ENCODE measurements at places on chromosomes 2 and 18.

- no peak for DNase-seq
Measured at GRCh38 chr2:38862476-38862875, 13.3 kb downstream of the DHX57 start.

DNA sequence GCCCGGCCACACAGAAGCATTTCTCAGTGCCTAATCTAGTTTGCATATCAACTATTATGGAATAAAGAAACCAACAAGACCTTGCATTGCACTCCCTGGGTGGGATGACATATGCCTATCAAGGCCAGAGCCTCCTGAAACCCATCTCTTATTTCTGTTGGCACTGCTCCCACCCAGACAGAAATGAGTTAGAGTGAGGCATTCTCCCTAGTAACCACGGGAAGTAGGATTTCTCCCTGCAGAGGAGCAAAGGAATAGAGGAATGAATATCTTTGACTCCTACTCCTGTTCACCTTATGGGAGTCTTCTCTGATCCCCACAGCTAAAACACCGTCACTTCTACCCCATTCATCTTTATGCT, 24.2 kb upstream of the SCYGR1 start:
- no peak for DNase-seq

DNA sequence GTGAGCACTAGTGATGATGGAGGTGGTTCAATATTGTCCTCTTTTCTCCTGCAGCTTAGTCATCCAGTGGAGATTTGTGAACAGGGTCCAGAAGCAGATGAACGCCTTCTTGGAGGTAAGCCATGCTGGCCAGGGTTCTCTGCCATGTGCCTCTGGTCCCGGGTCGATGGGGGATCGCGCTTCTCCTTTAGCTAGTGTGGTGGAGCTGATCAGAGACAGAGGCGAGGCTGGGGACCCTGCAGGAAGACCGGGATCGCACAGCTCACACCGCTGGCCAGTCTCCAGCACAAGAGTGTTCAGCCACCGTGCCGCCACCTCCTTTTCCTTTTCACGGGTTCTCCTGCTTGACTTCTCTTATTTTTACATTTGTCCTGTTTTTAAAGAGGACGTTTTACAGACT, 243.4 kb downstream of the ALPK2 start:
- DNase-seq: no peak

GRCh38 chr2:2930841-2931240, 446.8 kb downstream of the EIPR1 start:
- no peak for DNase-seq

DNA sequence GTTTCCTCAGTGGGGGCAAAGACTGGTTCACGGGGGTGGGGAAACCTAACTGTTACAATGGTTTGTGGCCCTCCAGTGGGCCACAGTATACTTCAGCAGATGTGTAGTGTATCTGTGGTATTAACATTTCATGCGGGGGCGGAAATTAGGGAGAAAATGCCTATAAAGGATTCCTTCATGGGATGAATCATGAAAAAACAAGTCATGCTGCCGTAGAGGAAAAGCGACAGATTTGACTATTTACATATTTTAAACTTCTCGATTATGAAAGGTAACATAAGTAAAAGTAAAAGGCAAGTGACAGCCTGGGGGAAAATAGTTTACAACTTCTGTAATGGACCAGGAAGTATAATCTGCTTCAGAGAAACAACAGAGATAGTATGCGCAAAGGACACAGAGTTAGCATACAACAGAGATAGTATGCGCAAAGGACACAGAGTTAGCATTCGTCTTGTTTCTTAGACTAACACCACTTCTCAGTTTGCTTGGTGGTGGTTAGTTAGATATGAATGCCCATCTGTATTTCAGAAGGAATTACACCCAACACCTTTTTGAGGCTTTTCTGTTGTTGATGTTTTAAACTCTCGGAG, 41.1 kb downstream of the MRPS9 start:
- no peak for DNase-seq

DNA sequence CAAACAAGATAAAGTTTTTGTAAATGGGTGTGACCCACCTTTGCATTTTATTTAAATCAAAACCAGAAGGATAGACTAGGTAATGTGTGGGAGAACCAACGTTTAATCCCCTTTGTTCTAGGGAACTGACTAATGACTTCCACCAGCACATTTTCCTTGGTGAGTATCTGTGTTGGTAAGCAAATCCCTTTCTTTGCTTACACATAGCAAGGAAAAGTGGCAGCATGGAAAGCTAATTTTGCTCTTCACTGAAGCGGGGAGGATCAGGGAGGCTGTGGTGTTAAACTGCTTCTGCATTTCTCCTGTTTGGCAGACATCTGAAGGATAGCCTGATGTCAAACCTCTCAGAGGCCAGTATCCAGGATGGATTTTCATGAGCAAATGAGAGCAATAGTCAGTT, 331.1 kb downstream of the PTPRM start:
- DNase-seq: no peak

- no peak for DNase-seq
Measured at GRCh38 chr2:7884338-7884737, 797.5 kb upstream of the ID2 start.

DNA sequence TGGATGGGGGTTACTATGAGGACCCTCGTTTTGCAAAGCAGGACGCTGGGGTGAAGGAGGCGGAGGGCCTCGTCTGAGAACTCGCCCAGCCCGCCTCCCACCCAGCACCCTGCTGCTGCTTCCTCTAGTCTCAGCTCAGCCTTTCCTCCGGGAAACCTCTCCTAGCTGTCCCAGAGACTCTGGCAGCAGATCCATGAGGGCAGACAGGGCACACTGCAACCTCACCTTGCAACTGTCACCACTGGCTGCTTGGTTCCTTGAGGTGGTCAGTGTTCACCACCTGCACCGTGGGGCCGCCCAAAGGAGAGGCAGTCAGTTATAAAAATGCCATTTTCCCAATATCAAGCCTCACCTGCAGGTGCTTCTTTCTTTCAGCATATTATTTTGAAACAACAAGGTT, 45.6 kb downstream of the PARD6G start:
- no peak for DNase-seq

DNA sequence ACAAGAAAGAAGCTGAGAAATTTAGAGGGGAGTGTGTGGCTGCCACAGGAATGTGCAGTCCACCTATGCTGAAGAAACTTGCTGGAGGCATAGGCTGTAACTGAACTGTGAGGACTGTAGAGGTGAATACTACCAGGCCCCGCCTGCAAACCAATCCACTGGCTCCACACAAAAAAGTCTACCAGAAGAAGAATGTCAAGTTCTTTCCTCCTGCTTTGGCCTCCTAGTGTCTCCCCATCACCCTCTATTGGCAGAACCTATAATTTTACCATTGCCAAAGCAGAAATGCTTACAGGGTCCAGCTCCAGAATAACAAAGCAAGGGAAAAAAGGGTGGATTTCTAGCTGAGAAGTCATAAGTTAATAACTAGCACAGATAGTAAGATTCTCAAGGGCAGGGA, 5.9 kb upstream of the ATP5MC3 start:
- DNase-seq: no peak

DNA sequence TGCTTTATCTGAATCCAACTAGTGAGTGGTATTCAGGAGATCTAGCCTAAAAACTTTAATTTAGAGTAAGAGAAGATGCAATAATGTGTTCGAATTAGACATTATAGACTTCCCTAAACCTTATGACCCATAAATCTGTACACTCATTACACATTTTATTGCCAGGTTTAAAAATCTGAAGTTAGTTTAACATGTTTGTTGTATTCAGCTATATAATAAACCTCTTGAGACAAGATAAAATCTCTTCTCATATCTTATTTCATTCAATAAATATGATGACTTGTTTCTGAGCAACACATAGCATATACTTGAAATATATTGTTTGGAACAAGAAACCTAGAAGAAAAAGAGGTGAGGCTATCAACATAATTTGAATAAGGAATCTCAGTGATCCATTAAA, 150.7 kb downstream of the CDH7 start:
- DNase-seq: no peak

DNA sequence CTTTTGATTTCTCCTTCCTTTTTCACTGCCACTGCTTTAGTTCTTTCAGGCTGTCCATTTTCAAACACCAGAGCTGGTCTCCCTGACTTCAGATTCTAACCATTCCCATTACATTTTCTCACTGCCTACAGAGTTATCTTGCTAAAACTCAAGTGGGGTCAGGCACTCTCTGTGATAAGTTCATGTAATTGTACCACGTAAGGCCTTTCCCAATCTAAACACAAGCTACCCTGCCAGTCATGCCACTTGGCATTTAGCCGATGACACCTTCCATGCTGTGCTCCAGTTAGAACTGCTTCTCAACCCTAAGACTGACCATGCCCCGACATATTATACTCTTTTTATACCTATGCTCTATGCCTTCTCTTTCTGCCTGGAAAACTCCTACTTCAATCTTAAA, 592.4 kb downstream of the DPP10 start:
- DNase-seq: no peak

GRCh38 chr2:101002562-101003277, 631 bp downstream of the RPL31 start:
- no peak for DNase-seq

GRCh38 chr18:5710235-5710634, 166.4 kb upstream of the EPB41L3 start:
- no peak for DNase-seq

DNA sequence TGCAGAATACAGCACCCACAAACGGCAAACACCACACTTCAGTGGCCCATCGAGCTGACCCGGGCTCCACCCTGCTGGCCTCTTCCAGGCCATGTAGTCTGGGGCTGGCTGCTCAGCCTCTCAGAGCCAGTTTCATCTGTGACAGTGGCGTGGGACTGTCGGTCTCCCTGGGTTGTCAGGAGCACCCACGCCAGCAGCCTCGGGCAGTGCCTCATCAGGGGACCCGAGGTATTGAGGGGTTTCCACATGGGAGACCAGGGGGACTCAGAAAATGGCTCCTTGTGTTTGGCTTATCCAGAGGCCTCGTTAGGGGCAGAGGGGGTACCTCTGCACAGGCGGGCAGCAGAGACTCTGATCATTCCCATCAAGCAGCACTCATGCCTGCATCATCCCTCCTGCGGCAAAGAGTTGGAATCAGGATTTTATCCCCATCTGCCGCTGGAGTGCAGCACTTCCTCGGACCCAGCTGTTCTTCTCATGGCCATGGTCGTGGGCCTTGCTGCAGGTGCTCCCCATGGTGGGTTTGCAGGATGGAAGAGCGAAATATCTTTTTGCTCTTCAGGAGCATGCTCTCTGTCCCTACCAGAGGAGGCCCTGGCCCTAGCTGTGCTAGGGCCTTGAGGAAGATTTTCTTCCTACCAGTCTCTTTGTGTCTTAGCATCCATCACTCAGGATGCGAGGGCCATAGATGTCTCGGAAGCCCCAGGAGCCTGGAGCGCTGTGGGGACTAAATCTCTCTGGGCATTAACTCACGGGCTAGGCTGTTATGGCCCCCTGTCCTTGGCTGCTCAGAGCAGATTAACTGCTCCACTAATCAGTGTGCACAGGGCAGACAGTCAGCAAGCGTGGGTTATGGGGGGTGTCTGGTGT, 100.8 kb downstream of the CLIP4 start:
- DNase-seq: no peak

GRCh38 chr2:201007584-201007998, 44.1 kb upstream of the ORC2 start:
- no peak for DNase-seq

DNA sequence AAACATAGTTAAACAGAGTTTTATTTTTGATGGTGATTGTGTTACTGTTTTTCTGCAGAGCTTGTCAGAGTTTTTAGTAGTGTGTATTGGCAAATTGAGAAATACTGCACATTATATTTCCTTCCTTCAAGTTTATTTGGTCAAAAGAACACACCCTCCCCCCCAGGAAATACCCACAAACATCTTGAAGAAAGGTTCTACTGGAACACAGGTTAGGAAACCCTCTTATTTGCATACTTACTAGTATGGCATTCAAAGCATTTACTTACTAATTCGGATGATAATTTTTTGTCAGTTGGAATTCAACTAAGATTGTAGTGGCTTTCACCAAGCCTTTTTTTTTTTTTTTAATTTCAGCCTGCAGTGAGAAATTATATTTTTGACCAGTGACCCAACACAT, 9.1 kb downstream of the CAB39 start:
- DNase-seq: no peak

GRCh38 chr2:146912536-146912935, 932.3 kb upstream of the ACVR2A start:
- DNase-seq: no peak

DNA sequence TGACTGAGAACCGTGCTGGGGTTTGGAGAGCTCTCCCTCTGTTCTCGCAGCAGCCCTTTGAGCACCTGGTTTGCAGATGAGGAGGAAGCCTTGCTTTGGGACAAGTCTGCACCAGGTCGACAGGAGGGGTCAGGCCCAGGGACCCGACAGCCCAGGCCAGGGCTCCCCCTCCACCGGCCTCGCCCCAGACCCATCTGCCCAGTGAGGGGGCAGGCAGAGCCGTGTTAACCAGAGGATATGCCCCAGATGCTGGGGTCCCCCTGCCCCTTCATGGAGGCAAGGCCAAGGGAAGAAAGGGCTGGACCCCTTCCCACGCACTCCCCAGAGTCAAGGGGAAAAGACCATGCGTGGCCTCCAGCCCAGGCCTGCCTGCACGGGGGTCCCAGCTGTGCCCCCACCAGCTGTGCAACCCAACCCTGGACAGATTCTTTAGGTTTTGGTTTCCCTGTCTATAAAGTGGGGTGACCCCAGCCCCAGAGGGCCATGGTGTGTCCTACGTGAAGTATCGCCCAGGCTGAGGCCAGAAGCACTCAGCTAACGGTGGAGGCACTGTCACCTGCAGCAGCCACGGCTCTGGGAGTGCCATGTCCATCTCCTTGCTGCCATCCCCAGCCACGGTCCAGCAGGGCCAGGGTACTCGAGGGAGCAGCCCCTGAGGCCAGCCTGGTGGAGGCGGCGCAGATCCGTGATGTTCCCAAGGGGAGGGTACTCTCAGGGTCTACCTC, 4.8 kb upstream of the SNED1 start:
- no peak for DNase-seq

DNA sequence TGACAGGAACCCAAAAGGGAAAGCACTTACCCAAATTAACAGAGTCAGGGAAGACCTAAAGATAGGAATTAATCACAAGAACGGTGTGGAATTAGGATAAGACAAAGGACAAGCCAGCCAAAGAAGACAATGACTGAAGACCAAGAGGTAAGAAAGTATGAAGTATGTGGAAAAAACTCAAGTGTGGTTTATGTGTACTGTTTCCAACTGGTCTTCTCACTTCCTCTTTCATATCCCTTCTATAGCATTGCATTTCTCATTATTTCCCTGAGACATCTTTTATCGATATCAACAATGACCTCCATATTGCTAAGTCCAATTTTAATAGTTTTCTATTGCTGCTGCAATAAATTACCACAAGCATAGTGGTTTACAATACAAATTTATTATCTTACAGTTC, 313.5 kb upstream of the SLC39A10 start:
- DNase-seq: no peak

- no peak for DNase-seq
Measured at GRCh38 chr2:41830600-41830999, 217.2 kb upstream of the PKDCC start.

GRCh38 chr2:217263756-217264155, 403.9 kb upstream of the TNP1 start:
- DNase-seq: no peak

GRCh38 chr2:176395273-176395854, 126.1 kb downstream of the MTX2 start:
- DNase-seq: no peak

Data from activated naive CD4-positive, alpha-beta T cell (primary cell).